ENCODE measurements at places on chromosomes 5 and 9.

- no peak for DNase-seq
Measured at GRCh38 chr5:15487228-15487627, 12.8 kb upstream of the FBXL7 start.

- no peak for DNase-seq
Measured at GRCh38 chr9:111352545-111352944, 22.5 kb upstream of the OR2K2 start.

- DNase-seq, result no peak
Measured at GRCh38 chr5:93673316-93673954, 68.0 kb downstream of the POU5F2 start.

GRCh38 chr9:128895556-128895955 is 13.6 kb downstream of the LRRC8A start:
- no peak for DNase-seq

GRCh38 chr5:124764992-124765611 is 18.7 kb upstream of the ZNF608 start:
- DNase-seq, result no peak

- no peak for DNase-seq
Measured at GRCh38 chr9:121672213-121672612, 20.8 kb downstream of the DAB2IP start.

DNA sequence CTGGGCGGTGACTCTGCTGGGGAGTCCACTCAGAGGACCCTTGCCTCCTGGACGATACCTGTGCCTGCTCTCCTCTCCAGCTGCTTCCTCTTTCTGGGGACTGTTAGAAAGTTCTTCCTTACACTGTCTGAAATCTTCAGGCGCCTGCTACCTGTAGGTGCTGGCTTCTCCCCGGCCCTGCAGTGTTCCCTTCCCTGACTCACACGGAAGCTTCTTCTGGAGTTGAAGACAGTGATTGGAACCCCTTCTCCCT is 562 bp downstream of the GSN start:
- DNase-seq, result no peak

DNA sequence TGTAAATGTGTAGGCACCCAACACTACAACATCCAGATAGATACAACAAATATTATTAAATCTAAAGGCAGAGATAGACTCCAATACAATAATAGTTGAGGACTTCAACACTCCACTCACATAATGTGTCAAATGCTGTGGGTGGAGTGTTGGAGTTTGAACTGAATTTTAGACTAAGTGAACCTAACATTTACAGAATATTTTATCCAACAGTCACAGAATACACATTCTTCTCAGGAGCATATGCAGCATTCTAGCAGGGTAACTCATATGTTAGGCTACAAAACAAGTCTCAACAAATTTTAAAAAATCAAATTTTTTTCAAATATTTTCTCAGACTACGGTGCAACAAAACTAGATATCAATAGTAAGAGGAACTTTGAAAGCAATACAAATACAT is 648.7 kb upstream of the CDH18 start:
- DNase-seq, result no peak

- DNase-seq, result peak; percentile 36
Measured at GRCh38 chr5:147223948-147224791, 10.7 kb upstream of the STK32A start.

DNA sequence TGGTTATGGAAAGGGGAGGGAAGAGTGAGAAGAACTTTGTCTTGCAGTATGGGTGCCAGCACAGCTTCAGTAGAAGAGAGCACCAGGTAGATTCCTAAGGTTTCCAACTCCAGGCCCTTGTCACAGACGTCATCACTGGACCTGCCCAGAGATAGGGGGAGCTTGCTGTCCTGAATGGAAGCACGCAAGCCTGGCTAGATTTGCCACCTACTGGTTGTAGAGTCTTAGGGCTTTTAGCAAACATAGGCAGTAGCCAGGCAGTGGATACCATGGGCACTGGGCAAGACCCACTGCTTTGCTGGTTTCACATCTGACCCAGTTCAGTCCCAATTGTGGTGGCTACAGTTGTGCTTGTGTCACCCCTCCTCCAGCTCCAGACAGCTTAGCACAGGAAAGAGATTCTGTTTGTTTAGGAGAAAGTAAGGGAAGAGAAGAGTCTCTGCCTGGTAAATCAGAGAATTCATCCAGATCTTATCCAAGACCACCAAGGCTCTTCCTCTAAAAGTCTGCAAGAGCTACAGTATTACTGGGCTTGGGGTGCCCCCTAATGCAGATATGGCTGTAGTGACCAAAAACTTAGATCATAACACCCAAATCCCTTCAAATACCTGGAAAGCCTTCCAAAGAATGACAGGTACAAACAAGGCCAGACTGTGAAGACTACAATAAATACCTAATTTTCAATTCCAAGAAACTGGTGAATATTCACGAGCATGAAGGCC is 158.9 kb downstream of the HINT1 start:
- DNase-seq, result peak; percentile 3

DNA sequence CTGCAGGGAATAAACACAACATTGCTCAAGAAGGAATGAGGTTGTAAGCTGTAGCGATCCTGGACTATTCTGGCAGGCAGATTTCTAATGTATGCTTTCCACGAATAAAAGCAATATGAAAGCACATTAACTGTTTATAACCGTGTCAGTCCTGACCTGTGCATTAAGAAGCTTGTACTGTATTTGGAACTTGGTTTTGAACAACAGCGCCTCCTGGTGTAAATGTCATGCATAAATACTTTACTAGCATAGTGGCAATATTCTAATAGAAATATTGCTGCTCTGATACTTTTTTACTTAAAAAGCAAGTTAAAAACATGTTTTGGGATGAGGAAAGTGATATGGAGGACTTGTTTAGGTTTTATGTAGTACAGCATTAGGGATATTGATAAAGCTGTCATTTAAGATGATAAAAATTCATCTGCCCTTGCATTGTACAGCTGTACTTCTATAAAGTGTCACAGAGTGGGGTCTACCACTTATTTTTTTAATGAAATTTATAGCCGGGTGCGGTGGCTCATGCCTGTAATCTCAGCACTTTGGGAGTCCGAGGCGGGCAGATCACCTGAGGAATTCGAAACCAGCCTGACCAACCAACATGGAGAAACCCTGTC is 70.7 kb upstream of the GNE start:
- DNase-seq, result peak; percentile 63

GRCh38 chr9:95907794-95908193 is 32.3 kb downstream of the ERCC6L2 start:
- no peak for DNase-seq

DNA sequence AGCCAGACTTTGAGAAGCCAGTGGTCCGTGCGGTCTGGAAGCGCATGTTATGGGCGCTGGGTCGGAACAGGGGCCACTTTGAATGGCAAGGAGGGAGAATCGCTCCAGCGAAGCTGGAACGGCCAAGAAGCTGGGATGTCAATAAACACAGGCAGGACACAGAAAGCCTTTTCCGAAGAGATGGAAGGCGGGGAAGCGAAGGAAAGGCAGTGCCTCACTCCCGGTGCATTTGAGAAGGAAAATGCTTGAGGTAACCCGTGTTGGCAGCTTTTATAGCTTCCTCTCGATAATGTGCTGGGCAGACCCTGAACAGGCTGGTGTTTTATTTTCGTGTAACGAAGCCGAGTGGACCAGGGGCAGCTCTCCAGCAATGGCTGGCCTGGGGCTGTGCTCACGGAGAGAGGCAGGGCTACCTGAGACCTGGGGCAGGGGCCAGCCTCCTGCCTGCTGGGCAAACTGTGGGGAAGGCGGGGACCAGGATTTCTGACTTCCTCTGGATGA is 84.2 kb upstream of the SPRY4 start:
- no peak for DNase-seq

DNA sequence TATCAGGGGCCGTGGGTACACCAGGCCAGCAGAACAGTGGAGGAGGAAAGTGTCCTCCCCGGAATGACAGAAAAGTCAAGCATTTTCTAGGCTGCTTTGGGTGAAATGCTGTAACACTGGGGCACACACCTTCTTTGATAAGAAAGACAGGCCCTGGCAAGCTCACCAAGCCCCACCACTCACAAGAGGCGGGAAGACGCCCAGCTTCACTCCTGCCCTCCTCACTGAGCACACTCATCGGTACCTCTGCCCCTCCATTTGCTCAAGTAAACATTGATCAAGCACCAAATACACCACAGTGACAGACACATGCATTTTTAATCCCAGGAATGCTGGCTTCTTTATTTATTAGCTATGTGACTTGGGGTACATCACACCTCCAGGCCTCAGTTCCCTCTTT is 43.1 kb downstream of the B4GALT1 start:
- no peak for DNase-seq

- DNase-seq, result no peak
Measured at GRCh38 chr9:33285502-33285901, 4.8 kb upstream of the NFX1 start.

- DNase-seq, result no peak
Measured at GRCh38 chr5:72160329-72160728, 53.1 kb downstream of the MAP1B start.

- no peak for DNase-seq
Measured at GRCh38 chr5:111517853-111518501, 5.6 kb upstream of the STARD4 start.

GRCh38 chr5:145854651-145855258 is 18.1 kb downstream of the GRXCR2 start:
- DNase-seq, result peak; percentile 77

GRCh38 chr9:135926402-135927194 is 19.3 kb upstream of the CAMSAP1 start:
- peak; percentile 90 for DNase-seq

- DNase-seq, result no peak
Measured at GRCh38 chr5:136064510-136064909, 35.7 kb downstream of the TGFBI start.
